Suppressor macrophage treated with lipopolysaccharide for 4 hours (primary cell): ENCODE measurements at places on chromosomes 3 and 15.

- no peak for DNase-seq
These were observed 131.0 kb upstream of the TOPAZ1 start for GRCh38 chr3:44110648-44111047.

DNA sequence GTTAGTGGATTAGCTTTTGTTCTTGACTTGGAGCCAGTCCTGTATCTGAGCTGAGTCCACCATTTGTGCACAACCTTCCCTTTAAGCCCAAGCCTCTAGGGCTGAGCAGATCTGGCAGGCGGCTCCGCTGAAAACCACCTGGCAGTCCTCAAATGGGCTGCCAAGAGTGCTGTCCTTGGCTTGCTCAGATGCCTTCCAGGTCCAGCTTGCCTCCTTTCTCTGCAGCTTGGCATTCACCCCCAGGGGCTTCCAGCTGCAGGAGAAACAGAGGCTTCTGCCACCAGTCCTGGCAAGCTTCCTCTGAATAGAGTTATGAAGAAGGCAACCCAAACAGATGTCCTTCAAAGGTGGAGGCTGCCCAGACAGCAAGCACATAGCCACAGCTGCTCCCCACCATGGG is 96.7 kb downstream of the LRTM1 start:
- no peak for DNase-seq

DNA sequence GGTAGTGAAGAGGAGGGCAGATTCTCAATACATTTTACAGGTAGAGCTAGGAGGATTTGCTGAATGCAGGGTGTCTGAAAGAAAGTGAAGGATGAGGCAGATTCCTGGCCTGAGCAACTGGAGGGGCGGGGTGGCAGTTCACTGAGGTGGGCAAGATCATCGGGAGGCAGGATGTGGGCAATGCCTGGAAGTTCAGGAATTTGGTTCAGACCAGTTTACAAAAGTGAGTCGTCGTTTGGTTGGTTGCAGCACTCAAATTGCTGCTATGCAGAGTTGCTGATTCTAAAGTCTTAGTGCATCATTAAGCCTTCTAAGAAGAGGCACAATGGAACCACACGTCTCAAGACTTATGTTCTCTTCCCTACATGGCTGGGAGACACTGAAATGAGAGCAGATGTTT is 134.0 kb downstream of the MFSD1 start:
- DNase-seq, result no peak

GRCh38 chr15:74727727-74728126 is 2.4 kb upstream of the CYP1A1 start:
- no peak for DNase-seq

DNA sequence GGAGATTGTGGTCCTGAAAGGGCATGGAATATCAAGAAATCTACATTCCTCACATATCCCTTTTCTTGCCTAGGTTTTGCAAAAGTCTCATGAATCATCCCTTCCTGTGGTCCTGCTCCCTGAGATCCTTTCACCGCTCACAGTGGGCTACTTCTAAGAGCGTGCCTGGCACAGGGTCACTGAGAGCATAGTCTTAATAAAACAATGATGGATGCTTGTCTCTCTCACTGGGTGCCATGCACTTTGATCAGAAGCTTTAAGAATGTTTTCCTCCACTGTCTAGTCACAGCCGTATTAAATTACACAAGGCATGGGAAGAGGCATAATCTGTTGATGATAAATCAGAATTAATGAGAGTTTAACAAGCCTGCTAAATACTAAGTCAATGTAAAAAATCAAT is 269.7 kb upstream of the ATP10A start:
- no peak for DNase-seq
